LHCN-M2 (cell line): ENCODE measurements at places on chromosomes 11 and 22. TPM values are rescaled to one million over a fixed set of nuclear protein-coding genes. Genes with fewer than 3 reads are reported as not detected.

The LIPT2 gene
- 1.2 and 4.8 TPM in 2 replicates for total RNA-seq

The LRRC4C gene
- not detected in 2 replicates for total RNA-seq

The TMEM80 gene
- 26.2 and 30.3 TPM in 2 replicates for total RNA-seq

The MS4A6A gene
- not detected in 2 replicates for total RNA-seq

The PNPLA3 gene
- total RNA-seq, result 21.7 and 23.0 TPM in 2 replicates

The ADAMTS8 gene
- total RNA-seq, result not detected in 2 replicates

The SULT4A1 gene
- 0.06 and 0.13 TPM in 2 replicates for total RNA-seq

The GLB1L2 gene
- total RNA-seq, result not detected in 2 replicates

The PGM2L1 gene
- 22.6 and 27.0 TPM in 2 replicates for total RNA-seq

The TRIM49 gene
- not detected in 2 replicates for total RNA-seq

The PGA5 gene
- 1.5 and 2.0 TPM in 2 replicates for total RNA-seq

DNA sequence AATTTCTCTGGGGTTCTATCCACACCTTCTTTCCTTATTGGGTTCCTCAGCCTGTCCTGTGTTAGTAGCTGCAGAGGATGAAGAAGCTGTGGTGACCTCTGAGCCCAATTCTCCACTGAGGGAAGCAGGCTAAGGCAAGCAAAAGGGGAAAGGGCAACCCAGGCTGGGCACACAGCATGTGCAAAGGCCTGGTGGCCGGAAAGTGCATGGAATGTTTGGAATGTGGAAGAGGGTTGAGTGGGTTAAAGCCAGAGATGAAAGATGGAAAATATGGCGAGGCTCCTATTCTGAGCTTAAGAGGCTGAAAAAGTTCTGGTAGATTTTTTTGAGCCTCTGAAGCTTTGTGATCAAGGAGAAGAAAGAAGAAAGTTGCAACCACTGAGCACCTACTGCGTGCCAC lies 247.1 kb downstream of the MIAT start:
- no peak for DNase-seq

GRCh38 chr11:792873-793272 lies 3.0 kb upstream of the CEND1 start:
- no peak for DNase-seq

DNA sequence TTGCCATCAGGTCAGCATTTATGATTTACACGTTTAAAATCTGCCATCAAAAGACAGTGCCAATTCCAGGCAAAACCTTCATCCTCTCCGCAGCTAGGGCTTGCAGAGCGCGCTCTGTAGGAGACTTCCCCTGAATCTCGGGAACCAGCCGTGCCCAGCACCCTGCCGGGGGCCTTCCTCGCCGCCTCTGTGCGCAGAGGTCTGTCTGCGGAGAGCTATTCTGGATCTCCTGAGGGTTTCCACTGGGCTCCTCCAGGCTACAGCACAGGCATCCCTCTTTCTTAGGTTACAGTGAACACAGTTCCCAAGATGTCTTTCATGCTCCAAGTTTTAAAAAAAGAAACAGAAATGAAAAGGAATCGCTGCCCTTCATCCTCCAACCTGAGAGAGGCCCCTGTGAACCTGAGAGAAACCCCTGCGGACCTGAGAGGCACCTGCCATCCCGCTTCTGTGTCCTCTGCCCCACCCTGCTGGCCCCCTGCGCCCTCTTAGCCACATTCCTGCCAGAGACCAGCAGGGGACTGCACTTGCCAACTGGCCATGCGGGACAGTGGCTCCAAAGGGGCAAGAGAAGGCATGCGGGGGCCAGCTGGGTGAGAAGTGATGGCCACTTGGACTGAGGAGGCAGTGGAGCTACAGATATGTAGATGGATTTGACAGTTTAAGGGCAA lies 16.1 kb downstream of the TP53AIP1 start:
- DNase-seq, result no peak

- DNase-seq, result no peak
Measured at GRCh38 chr11:119501777-119502405, 78.9 kb upstream of the THY1 start.

- no peak for DNase-seq
Measured at GRCh38 chr11:83004746-83005556, 66.7 kb downstream of the RAB30 start.

DNA sequence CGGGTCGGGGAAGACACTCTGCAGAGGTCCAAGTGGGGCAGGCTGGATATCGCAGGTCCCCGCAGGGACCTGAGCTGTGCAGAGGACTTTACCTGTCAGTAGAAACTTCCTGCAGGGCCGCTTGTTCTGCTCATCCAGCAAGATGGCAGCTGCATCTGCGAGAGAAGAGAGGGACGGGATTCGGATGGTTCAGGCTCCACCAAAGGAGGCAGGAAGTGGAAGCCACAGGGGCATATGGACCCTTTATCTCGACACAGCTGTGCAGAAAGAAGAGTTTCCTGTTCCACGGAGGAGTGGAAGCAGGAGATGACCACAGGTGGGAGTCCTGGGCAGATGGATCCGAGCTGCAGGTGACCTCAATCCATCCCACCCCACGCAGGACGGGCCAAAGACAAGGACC lies 22.5 kb downstream of the CABP7 start:
- DNase-seq, result no peak

GRCh38 chr11:128021349-128022006 lies 565.9 kb downstream of the ETS1 start:
- peak; percentile 36 for DNase-seq

DNA sequence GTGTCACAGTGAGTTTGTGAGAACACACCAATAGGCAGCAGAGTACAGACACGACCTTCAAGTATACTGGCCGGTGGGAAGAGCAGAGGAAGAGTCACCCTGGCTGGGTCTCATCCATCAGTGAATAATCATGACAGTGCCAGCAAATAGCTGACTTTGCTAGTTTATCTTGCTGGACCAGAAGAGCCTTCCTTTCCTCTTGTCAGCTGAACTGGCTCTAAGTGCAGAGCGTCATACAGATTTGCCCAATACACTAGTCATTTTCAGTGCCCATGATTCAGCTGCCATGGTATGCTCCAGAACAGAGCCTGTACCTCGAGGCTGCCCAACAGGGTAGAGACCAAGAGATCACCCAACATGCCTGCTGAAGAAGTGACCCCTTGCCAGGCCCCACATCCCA lies 82.9 kb upstream of the TBCEL start:
- no peak for DNase-seq

- no peak for DNase-seq
Measured at GRCh38 chr11:91756829-91757480, 467.7 kb upstream of the FAT3 start.

- no peak for DNase-seq
Measured at GRCh38 chr22:45051946-45052345, 42.1 kb upstream of the PHF21B start.

DNA sequence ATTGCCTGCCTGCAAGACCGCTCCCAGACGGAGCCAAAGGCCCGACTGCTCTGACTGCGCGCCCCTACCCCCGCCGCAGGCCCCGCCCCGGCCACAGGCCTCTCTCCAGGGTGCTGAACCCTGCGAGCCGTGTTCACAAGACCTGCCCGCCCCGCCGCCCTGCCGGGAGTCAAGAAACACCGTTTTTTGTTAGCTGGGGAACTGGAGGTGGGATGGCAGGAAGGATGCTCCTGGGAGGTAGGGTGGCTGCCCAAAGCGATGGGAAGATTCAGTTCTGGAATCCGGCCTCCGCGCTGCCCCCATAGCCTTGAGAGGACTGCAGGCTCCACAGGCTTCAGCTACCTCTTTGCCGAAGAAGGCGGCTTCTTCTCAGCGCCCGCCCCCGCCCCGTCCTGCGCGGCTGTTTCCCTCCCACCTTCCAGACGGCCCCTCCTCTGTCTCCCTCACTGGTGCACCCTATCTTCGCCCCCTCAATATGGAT lies 2.7 kb upstream of the PDE2A start:
- peak; percentile 12 for DNase-seq

GRCh38 chr11:122176651-122177050 lies 60.6 kb upstream of the BLID start:
- DNase-seq, result peak; percentile 33

GRCh38 chr11:111417766-111418435 lies 38.8 kb upstream of the POU2AF1 start:
- peak; percentile 78 for DNase-seq

GRCh38 chr22:26259510-26259909 lies 90.2 kb downstream of the SEZ6L start:
- DNase-seq, result peak; percentile 36

GRCh38 chr11:2383852-2384804 lies 7.0 kb downstream of the CD81 start:
- peak; percentile 72 for DNase-seq

- no peak for DNase-seq
Measured at GRCh38 chr11:59355226-59355625, 3.5 kb upstream of the OR5AN1 start.

DNA sequence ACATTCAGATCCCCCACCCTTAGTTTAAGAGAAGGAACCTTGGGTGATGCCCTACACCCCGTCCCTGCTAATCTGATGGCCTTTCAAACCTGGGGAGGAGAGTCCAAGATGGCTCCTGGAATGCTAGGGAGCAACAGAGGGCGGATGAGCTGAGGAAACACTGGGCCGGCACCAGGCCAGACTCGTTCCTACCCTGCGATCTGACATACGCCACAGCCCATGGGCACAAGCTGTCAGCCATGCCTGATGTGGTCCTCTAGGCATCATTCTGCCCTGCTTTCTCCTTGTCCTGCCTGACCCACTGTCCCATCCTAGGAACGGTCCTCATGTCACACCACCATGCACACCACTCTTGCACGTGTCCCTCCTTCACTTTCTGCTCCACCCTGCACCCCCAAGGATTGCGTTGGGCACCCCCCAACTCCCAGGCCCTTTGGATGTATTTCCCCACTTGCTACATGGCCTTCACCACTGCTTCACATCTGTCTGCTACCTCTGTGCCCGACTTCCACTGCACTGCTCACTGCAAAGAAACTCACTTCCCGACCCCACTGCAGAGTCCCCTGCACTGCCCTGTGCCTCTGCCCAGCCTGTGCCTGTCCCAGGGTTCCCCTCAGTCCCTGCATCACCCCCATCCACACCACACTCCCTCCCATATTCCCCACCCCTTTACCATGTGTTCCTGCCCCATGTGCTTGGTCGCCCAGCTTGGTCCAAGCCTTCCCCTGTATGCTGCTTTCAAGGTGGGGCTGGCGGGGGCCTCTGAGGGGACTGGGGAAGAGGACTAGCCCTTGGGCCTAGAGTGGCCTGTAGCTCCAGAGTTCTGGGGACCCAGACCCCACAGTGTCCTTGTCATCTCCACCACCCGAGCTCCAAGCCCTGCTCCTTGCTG lies 29.2 kb downstream of the USP35 start:
- no peak for DNase-seq

GRCh38 chr11:69691463-69691862 lies 12.4 kb downstream of the FGF19 start:
- no peak for DNase-seq

- DNase-seq, result no peak
Measured at GRCh38 chr11:133360860-133361688, 171.2 kb downstream of the OPCML start.

- no peak for DNase-seq
Measured at GRCh38 chr22:47566491-47566890, 804.0 kb downstream of the TBC1D22A start.

- no peak for DNase-seq
Measured at GRCh38 chr22:17436981-17437412, 67.7 kb downstream of the CECR2 start.

- no peak for DNase-seq
Measured at GRCh38 chr11:69094111-69094914, 45.6 kb downstream of the TPCN2 start.

- peak; percentile 39 for DNase-seq
Measured at GRCh38 chr11:112525270-112525669, 264.6 kb upstream of the PLET1 start.

DNA sequence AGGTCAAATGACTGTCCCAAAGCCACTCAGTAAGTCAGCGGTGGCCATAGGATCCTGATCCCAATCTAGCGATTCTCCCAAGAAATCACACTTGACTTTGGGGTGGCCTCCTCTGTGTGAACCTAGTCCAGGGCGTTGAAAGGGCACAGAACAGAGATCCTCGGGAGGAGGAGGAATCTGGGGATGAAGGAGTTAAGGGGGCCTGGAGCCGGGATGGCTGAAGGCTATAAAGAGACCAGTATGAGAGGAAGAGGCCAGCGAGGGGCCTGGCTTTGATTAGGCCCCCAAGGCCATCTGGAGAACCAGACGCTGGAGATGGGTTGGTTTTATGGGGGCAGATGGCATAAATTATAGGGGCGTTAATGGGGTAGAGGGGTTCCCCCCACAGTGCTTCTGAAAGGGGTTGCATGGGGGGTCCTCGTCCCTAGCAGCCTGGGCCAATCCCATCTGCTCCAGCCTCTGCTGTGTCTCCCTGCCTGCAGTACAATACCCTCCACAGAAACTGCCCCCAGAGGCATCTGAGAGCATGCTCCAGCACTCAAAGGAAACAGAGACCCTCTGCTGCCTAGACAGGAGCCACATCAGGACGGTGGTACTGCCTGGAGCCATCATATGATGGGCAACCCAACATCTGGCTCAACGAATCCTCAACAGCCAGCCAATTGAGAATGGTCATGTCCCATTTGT lies 35.2 kb upstream of the TRIM29 start:
- no peak for DNase-seq
